NCI-H1092 treated with DMSO at 0.1 percent for 48 hours (cell line): ENCODE measurements at places on chromosomes 7 and 10.

DNA sequence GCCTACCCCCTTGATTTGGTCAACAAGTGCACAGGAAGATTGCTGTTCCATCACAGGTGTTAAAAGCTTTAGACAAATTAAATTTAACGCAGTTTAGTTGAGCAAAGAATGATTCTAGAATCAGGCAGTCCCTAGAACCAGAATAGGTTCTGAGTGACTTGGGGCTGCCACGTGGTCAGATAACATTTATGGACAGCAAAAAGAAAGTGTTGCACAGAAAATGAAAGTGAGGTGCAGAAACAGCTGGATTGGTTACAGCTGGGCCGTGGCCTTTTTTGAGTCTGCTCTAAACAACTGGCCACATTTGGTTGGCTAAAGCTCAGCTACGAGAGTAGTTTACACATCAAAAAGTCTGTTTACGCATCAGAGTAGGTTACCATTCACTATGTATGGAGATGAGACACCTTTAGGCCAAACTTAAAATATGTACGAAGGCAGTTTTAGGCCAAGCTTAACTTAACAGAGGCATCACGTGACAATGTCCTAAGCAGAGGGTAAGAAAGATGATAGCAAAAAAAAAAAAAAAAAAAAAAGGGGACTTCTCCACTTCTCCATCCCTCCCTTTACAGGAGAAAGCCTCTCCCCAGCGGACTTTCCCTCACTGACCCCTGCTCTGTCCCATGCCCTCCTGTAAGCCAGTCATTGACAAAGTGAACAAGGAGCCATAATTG is 133.2 kb upstream of the PRR15 start:
- DNase-seq: no peak

GRCh38 chr7:104962781-104963180 is 51.2 kb upstream of the KMT2E start:
- DNase-seq: no peak

GRCh38 chr10:112809736-112810135 is 140.3 kb upstream of the TCF7L2 start:
- no peak for DNase-seq

DNA sequence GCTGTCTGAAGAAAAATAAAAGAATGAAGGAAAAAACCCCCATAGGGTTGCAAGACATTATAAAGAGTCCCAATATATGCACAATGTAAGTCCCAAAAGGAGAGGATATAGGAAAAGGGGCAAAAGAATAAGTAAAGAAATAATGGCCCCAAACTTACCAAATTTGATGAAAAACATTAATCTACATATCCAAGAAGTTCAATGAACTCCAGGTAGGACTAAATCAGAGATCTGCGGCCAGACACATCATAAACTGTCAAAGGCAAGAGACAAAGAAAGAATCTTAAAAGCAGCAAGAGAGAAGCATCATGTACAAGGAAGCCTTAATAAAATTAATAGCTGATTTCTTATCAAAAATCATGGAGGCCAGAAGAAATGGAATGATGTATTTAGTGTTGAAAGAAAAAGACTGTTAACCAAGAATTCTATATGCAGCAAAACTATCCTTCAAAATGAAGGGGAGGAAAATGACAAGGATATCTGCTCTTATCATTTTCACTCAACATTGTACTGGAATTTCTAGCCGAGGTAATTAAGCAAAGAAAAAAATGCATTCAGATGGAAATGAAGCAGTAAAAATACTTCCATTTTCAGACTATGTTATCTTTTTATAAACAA is 95.7 kb upstream of the GLI3 start:
- no peak for DNase-seq

- DNase-seq: no peak
Measured at GRCh38 chr7:109950821-109951564, 1139.9 kb upstream of the LRRN3 start.

GRCh38 chr10:37774351-37774750 is 83.1 kb downstream of the ZNF248 start:
- DNase-seq: no peak

DNA sequence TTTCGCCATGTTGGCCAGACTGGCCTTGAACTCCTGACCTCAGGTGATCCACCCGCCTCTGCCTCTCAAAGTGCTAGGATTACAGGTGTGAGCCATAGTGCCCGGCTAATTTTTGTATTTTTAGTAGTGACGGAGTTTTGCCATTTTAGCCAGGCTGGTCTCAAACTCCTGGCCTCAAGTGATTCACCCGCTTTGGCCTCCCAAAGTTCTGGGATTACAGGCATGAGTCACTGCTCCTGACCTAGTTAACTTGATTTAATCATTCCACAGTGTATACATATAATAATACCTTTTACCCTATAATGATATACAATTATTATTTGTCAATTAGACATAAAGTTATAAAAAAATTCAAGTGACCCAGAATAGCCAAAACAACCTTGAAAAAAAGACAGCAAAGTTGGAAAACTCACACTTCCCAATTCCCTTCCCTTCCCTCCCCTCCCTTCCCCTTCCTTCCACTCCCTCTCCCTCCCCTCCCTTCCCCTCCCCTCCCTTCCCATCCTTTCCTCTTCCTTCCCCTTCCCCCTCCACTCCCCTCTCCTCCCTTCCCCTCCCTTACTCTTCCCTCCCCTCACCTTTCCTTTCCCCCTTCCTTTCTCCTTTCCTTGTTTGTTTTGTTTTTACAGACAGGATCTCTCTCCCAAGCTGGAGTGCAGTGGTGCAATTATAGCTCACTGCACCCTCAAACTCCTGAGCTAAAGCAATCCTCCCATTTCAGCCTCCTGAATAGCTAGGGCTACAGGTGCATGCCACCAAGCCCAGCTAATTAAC is 14.8 kb upstream of the ZMIZ2 start:
- no peak for DNase-seq

- DNase-seq: no peak
Measured at GRCh38 chr10:33183655-33184054, 150.8 kb downstream of the NRP1 start.

DNA sequence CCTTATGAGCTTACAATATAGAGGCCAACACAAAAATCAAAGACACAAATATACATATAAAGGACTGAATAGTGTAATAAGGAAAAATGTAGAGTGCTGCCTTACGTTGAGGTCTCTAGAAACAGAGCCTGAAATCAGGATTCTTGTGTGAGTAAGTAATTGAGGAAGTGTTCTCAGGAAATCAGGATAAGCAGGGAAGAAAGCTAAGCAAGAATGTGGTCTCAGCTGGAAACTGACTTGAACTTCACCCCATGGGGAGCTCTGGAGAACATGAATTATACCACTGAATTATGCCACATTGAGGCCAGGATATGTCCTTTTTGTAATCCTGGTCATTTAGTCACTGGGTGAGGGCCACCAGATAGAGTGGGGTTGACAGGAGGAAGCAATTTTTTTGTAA is 191.9 kb downstream of the ETV1 start:
- DNase-seq: no peak

DNA sequence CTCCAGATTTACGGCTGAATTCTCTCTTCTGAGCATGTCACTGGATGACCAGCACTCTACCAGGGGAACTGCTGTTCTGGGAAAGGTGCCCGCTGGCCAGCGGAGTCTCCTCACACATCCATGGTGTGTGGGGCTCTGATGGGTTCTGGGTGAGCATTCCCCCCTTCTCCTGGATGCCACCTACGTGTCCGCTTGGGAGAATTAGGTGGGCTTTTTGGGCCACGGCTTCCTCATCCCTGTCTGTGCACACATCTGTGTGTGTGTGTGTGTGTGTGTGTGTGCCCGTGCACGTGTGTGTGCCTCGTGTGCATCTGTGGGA is 163.0 kb downstream of the DNAJB6 start:
- DNase-seq: no peak

GRCh38 chr10:31350891-31351290 is 31.9 kb downstream of the ZEB1 start:
- no peak for DNase-seq

DNA sequence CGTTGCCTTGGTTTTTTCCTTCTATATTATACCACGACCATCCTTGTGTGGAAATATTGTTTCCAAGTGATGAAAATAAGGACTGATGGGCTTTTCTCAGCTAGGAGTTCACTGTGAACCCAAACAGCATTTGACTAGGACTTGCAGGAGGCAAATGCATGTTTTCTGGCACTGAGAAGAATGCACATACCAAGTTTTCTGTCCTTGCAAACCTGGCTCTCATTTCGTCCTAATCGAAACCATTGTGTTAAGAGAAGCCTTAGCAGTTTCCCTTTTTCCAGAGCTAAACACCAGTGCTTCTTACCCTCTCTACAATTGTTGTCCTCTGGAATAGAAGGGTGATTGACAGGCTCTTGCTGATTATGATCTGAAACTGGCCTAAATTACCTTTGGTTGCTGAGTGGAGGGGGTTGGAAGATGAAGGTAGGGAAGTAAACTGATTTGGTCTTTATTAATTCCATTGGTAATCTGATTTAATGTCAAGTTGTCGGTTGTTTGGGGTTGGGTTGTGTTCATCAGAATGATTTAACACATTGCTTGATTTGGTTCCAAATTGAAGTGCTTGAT is 33.1 kb upstream of the ELMO1 start:
- no peak for DNase-seq

- no peak for DNase-seq
Measured at GRCh38 chr10:16470747-16471146, 33.9 kb downstream of the PTER start.

DNA sequence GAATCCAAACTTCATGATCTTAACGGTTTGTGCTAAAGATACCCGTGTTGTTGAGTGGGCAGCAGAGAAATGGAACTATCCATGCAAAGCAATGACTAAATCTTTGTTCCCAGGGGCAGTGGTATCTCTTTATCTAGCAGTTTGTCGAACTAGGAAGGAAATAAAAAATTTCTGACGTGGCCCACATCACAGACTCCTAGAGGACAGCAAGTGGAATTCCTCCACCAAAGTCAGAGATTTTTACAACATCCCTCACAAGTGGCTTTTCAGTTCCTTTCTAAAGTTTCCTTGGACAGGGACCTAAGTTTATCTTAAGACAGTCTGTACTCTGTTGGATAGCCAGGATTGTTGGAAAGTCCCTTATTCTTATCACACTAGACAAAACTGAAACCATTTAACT is 136.0 kb downstream of the RAPGEF5 start:
- DNase-seq: no peak

DNA sequence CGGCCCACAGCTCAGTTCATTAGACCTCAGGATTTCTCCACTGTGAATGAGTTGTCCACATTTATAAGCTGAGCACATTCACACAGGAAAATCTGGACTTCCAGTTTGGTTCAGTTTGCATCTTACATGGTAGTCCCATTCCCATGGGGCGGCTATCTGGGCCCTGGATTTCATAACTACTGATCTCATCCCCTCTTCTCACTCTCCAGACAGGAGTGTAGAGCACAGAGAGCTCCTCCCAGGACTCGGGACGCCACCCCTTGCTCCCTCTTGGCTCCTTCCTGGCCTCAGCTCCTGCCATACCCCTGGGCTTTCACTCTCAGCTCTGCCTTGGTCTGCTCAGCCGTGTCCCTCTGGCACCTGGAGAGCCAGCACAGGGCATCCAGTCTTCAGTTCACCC is 117.6 kb upstream of the TCERG1L start:
- DNase-seq: no peak

GRCh38 chr10:64033711-64034110 is 512.5 kb downstream of the REEP3 start:
- DNase-seq: no peak

DNA sequence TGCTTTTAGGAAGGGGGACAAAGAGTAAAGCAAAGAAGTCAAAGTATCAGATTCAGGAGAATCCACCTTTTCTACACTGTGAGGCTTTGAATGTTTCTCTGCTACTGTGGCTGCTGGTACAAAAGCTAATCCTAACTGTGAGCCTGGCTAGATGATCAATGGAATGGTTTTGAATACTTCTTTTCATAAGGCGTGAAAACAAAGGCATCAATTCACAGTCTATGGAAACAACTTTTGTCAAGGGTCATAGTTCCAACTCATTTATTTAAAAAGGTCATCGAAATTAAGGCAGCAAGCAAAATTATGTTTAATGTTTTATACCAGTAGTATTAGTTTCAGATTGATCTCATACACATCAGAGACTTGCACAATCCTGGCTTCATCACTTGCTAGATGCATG is 118.1 kb downstream of the CTTNBP2 start:
- no peak for DNase-seq

DNA sequence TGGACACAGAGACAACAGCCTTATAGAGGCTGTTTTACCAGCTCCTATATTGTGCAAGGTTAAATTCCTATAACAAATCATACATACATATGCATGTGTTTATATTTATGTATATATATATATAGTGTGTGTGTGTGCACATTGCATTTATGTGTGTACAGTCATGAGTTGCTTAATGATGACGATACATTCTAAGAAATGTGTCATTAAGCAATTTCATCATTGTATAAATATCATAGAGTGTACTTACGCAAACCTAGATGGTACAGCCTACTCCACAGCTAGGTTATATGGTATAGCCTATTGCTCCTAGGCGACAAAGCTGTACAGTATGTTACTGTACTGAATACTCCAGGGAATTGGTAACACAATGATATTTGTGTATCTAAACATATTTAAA is 30.1 kb upstream of the TNKS2 start:
- DNase-seq: no peak

GRCh38 chr10:93452143-93452542 is 30.0 kb downstream of the MYOF start:
- DNase-seq: no peak

- DNase-seq: peak; percentile 53
Measured at GRCh38 chr10:97053276-97053675, 132.5 kb downstream of the SLIT1 start.

- no peak for DNase-seq
Measured at GRCh38 chr7:155309021-155309338, 11.3 kb downstream of the INSIG1 start.

DNA sequence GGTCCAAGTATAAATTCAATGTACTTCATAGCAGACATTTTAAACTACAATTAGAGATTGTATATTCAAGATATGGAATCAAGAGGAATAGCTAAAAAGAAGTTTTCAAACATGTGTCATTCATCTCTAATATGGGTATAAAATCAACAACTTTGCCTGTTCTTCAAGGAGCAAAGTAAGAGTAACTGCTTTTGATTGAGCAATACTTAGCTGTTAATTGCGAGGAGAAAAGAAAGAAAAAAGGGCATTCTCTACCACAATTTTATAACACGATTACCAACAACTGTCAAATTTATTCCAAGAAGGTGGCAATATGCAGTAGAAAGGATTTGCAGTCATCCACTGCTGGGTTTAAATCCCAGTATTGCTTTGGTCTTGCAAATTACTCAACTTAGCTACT is 146.3 kb upstream of the PTN start:
- DNase-seq: no peak

- no peak for DNase-seq
Measured at GRCh38 chr7:92608380-92609322, 18.5 kb upstream of the FAM133B start.

DNA sequence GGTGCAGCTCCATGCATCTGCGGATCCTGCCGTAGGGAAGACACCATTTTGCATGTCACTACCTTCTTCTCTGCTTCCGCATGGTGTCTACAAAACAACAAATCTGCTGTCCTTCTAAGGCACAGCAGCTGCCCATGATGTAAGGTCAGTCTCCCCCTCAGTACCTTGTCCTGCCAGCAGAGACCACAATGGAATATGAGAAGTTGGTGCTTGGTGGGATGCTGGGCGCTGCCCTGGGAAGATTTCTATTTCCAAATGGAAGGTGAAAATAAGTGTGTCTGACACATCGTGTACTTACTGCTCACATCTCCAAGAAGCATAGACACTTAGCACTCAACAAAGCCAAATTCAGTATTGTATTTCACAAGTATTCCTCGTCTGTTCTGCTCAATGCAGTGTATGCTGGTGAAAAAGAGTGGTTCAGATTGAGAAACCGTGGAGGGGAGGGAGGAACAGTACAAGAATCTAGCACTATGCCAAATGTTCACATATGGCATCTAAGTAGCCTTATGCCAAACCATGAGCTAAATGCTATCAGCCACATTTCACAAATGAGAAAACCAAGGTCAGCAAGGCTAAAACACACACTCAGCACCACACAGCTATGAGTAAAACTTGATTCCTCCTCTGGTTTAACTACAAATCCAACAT is 95.0 kb downstream of the GRB10 start:
- no peak for DNase-seq
